ENCODE measurements at places on chromosomes 13 and 19.

- peak; percentile 82 for DNase-seq
Observed at GRCh38 chr13:25468325-25469168, 96.8 kb downstream of the ATP8A2 start.

DNA sequence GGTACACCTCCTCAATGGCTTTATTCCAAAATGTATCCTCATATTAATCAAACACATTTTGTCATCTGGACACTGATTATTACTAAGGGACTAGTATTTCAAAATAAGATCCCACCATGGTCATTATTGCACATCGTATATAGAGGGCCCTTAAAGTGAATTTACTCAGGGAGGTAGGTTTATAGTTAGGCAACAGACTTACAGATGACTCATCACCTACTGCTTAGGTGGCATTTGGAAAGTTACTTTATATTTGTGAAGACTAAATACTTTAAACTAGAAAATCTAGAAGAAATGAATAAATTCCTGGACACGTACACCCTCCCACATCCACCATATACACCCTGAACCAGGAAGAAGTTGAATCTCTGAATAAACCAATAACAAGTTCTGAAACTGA lies 353.0 kb downstream of the KCTD12 start:
- DNase-seq: no peak

- DNase-seq: no peak
Observed at GRCh38 chr13:108534728-108535127, 94.7 kb upstream of the MYO16 start.

- DNase-seq: no peak
Observed at GRCh38 chr13:99758460-99759162, 213.0 kb downstream of the ZIC5 start.

GRCh38 chr13:96053003-96053703 lies at the start of gene UGGT2:
Gene UGGT2 (minus strand): TSS chr13:96053401. CDS start chr13:96053312, 89 bp downstream.
- DNase-seq: peak; percentile 91

GRCh38 chr19:12886651-12886968 lies 391 bp downstream of the KLF1 start:
- no peak for DNase-seq

- no peak for DNase-seq
Observed at GRCh38 chr13:101681834-101682233, 229.4 kb downstream of the ITGBL1 start.

DNA sequence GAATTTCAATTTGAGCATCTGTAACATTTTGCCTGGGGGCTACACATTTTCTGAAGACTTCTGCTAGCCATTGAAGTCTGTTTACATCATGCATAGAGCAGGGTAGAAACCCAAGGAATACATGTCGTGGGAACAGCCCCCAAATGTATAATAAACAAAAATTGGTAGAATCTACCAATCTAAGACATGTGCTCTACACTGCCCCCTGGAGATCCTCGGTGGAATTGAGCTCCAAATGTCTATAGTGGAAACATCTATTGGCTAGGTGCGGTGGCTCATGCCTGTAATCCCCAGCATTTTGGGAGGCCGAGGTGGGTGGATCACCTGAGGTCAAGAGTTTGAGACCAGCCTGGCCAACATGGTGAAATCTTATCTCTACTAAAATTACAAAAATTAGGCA lies 57.3 kb downstream of the MBD3L2B start:
- no peak for DNase-seq

DNA sequence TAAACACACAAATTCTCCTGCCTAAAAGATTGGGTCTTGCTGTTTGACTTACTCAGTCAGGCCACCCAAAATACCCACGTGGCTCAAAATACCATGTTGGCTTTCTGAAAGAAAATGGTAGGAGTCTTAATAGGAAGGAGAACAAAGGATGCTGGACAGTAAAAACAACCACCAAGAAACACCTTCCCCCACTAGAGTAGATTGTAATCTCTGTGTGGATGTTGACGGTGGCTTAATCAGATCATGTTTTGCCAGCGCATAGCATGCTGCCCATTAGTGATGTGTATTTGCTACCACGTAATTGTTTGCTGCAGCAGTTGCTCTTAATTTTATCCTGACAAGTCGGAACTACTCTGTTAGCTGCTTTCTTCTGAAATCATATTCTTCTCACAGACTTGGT lies 1229.3 kb upstream of the SLC10A2 start:
- DNase-seq: no peak

DNA sequence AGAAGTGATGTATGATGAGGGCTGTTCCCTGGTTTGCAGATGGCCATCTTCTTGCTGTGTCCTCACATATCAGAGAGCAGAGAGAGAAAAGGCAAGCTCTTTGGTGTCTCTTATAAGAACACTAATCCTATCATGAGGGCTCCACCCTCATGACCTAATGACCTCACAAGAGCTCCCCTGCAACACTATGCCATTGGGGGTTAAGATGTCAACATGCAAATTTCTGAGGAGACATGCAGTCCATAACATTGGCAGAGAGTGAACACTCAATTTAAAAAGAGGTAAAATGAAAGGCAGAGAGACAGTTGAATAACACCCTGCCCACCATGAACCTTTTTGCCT lies 10.9 kb downstream of the FAM187B start:
- no peak for DNase-seq

- DNase-seq: no peak
Observed at GRCh38 chr13:45206340-45206739, 5.5 kb upstream of the KCTD4 start.

DNA sequence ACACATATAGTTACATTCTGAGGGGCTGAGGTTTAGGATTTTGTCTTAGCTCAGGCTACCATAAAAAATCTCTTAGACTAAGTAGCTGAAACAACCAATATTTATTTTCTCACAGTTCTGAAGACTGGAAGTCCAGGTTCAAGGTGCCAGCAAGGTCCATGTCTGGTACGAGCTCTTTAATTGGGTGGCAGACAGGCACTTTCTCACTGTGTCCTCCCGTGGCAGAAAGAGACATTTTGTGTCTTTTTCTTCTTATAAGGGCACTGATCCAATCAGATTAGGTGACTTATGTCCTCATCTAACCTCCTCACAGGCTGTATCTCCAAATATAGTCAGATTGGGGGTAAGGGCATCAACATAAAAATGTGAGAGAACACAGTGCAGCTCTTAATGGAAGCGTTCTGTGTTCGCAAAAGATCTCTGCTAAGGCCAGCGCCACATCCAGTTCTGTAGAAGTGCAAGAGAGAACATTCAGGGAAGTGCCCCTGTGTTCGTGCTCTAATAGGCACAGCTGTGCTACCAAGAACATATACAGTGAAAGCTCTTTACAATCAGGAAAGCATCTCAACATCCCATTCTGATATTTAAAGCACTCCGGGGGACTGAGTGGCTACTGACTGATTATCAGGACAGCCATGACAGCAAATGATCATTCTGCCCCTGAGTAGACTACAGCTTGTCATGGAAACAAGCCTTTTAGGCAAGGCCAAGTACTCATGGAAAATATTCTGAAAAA lies 819.2 kb downstream of the LIG4 start:
- no peak for DNase-seq

- no peak for DNase-seq
Observed at GRCh38 chr13:80823472-80823871, 482.5 kb upstream of the SPRY2 start.

DNA sequence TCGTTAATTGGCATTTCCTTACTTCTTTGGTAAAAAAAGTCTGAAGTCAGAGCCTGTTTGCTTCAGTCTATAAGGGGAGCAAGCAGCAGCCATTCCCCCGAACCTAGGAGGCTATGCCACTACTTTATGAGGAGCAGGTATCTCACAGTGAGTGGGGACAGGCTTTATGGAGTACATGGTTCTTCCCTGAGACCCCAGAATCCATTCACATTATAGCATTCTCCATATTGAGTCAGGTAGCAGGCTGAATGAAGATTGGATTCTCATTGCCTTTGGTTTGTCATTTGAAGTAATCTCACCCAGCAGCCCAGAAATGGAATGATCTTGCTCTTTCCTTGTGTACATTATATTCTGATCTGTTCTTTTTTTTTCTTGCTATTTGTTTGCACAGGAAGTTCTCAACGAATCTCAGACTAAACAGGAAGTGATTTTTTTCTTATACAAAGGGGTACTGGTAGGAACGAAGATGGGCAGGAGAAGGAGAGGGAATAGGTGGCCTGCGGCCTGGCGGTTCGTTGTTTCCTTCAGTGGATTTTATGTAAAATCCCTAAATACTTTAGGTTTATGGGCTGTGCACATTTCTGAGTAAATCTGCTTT lies 74.4 kb downstream of the ARHGAP35 start:
- DNase-seq: no peak

DNA sequence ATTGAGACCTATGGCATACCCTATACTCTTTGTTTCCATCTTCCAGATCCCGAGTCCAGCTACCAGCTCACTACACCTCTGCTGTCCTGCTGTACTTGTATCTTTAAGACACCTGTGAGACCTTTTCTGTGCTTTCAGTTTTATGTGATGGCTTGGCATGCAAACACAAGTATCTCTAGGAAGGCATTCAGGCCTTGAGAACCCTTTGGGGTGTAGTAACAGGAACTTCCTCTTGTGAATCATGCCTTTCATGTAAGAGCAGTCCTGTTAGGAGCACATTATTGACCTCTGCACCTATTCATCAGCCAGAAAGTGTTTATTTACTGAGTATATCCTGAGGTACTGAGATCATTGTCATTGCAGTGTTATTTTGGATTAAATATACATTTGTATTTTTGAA lies 87.0 kb upstream of the HTR2A start:
- DNase-seq: no peak

DNA sequence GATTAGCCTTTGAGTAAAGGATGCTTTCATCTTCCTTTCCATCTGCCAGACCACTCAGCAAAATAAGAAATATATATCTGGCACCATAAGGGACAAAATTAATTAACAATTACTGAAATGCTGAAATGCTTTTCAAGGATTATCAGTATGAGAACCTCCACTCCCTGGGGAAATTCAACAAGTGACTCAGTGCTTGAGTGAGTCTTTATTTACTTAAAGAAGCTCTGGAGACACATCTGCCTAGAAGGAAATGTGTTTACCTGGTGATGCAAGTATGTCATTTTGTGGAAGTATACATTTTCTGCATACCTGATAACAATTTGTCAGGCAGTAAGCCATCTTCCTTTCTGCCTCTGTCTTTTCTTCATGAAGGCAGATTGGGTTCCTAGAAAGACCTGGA lies 23.4 kb downstream of the ZNF560 start:
- no peak for DNase-seq

DNA sequence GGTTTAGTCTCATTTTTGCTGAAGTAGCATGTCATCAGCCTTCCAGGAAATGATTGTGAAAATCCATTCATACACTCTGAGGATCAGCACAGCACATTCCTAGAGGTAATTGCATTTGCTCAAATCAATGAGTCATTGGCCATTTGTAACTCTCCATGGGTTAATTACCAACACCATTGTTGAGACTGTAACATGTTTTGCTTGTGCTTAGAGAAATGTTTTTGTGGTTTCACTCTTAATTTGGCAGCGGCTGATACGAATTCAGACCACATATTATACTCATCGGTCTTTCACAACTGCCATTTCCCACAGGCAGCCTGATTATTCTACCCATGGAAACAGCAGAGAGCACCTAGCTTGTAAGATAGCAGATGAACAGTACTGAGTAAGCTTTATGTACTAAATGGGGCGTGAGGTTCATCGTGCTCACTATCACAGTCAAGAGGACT lies 110.3 kb downstream of the NHLRC3 start:
- no peak for DNase-seq
